ENCODE measurements at places on chromosomes 5 and 9.

DNA sequence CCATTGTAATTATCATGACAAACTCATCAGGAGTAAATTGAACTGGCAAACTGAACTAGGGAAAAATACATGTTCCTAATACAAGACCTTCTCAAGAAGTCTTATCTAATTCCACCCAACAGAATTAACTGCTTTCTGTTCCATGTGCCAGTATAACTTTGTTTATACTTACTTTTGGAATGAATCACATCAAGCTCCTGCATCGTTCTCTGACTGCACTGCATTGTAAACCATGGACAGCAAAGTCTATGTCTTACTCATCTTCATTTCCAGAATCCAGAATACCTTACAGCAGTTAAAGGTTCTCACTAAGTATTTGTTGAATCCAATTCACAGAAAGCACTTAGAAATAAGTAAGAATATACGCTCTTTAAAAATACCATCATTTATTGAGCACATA, 102.8 kb downstream of the PLK2 start:
- DNase-seq = no peak

DNA sequence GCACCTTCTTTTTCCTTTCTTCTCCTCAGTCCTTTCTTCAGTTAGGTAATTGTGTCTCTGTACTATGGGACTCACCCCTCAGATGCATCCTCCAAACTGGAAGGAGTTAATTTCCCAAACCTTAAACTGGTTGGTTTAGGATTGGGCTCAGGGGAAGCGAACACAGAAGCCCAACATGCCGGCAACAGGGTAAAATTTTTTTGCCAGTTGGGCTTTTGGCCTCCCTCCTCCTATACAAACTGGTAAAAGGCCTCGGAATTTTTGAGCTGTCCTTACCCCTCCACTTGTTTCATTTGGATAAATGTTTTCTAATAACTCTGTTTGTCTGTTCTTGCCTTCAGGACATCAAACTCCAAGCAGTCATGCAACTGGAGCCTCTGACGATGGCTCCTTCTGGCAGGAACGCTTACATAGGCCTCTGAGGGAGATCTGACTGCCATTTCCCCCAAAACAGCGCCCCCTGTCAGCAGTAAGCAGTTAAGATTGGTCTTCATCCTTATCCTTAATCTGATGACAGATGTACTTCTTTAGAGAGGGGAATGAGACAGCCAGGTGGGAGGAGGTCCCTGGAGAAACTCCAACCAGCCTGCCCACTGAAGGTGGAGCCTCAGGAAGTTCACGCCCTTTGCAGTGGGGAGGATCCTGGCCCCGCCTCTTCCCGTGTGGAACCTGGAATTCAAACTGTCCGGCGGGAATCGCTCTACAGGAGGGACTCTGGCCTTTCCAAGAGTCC, 57.8 kb upstream of the SPINK5 start:
- no peak for DNase-seq

DNA sequence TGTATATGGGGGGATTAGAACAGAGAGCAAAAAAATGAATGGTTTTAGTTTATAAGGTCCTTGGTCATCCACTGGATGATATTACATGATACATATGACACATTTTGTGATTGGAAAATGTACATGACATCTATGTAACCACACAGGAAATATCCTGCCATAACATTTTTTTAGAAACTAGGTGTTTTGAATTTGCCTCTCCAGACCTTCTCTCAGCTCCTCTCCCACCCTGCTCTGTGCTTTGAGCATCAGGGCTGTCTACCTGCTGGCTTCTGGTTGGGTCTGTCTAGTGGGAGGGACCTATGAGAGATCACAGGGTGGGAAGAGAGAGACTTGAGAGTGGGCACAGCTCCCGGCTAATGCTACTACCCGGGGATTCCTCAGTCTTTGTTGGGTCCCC, 24.4 kb downstream of the AKNA start:
- no peak for DNase-seq

DNA sequence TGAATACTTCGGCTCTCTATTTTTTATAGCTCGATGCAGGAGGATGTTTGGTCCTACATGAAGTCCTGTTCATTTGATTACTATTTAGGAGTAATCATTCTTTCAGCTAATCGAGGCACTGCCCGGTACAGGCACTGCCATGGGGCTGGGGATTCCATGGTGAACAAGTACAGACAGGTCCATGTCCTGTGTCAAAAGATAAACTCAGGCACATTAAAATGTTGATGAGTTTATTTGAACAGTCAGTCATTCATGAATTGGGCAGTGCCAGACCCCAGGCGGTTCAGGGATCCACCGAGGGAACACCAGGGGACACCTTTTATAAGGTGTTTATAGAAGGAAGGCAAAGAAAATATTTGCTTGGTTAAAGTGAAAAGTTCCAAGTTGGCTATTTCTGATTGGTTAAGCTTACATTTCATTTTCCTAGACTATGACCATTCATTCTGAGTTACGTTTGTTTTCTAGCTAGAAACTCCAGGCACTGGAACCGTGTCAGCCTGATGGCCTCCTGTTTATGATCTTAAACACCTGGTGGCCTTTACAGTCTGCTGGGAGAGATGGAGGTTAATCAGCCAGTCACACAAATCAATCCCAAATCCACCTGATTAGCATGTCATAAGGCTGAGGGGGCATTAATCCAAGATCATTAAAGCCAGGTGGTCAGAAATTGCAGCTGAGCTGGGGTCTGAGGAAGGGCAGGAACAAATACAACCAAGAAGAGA, 47.0 kb upstream of the TDRD7 start:
- no peak for DNase-seq

DNA sequence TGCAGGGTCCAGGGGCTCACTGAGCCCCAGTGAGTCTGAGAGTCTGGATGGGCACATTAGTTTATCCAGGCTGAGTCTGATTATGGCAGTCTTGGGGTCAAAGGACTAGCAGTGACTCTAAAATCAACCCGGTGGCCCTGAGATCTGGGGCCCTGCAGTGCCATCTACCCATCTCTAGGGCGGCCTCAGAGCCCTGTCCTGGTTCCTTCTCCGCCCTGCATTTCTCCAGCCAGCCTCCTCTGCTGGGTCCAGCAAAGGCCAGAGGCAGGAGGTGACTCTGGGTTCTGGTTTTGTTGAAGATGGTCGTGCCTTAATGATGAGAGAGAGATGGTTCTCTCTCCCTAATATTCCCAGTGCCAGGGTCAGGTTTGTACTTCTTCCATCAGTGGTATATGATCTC, 15.0 kb downstream of the DCANP1 start:
- DNase-seq = no peak

DNA sequence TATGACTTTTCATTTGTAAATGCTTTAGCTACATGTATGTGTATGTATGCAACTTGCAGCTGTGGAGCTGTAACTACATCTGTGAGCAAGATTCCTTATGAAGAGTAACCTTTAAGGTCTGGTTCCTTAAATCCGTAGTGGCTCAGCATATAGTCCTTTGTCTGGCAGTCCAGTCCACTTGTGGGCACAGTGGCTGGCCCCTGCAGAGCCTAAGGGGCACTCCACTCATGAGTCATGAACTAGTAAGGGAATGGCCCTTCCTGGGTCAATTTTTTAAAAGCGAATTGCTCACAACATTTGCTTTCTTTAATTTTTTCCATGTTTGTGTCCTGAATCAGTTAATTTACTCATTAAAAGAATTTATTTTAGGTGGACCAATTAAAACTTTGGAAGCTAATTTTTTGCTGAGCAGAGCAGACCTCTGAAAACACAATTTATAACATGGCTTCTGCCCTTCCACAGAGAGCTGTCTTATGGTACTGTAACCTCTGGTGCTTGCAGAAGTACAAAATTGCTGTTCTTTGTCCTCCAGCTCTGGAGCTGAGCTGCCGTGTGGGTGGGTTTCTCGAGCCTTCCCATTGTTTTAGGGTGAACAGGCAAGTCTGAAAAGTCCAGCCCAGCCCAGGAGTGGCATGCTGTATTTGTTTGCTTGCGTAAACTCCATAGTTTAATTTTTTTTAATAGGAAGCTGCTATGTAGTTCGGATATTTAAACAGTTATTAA, 110.1 kb downstream of the MVB12B start:
- DNase-seq = no peak

DNA sequence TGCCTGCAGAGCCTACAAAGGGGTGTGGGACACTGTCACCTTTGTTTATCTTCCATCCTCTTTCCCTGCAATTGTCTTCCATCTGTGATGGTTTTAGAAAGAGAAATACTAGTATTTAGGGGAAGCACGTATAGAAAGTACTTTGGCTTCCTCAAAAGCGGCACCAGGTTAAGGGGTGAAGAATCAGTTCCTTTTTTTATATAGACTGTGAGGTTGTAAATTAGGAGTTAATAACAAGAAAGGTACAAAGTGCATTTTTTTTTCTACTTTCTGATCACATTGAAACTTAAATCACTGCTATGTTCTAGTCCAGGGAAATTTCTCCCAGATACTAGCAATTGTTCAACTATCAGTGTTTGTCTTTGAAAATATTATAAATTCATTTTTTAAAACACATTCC, 219.3 kb downstream of the CEMIP2 start:
- DNase-seq = no peak

DNA sequence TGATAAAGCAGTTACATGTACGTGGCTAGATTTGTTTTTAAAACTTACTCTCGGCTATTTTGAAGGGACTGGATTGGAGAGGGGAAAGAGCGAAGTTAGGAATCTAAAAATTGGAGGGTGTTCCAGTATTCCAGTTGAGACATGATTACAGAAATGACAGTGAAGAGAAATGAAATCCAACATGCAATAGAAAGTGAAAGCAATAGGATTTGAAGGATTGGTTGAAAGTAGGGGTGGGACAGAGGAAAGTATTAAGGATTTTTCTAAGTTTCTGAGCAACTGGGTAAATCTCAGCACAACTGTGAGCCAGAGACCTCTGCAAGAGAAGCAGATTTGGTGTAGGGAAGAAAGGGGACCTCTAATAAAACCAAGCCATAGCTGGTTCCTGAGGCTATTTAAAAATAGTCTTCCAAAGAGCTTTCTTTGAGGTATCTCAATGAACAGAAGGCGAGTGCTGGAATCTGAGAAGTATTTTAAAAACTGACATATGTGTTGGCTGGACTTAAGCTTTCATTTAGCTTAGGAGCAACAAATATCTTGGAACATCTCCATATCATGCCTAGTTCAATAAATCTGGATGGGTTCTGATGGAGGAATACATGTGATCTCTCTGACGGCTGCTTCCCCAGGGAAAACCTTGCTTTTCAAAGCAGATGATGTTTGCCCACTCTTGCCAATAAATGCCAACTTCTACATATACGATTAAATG, 110.4 kb upstream of the IFNK start:
- no peak for DNase-seq

DNA sequence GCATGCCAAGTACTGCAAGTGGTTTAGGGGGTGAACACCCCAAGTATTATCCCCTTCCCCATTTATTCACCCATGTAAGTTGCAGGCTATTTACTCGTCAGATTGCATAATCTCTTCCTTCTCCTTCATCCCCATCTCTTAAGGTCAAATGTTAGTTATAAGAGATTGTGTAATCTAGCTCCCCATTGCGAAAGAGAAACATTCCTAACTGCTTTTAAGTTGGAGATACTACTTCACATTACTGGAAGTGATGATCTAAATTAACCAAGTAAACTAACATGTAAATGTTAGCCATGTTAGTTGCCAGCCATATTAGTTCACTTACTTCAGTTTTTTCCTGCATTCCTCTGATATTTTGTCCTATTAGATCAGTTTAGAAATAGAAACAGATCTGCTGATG, 262.3 kb downstream of the TAF11L14 start:
- no peak for DNase-seq

DNA sequence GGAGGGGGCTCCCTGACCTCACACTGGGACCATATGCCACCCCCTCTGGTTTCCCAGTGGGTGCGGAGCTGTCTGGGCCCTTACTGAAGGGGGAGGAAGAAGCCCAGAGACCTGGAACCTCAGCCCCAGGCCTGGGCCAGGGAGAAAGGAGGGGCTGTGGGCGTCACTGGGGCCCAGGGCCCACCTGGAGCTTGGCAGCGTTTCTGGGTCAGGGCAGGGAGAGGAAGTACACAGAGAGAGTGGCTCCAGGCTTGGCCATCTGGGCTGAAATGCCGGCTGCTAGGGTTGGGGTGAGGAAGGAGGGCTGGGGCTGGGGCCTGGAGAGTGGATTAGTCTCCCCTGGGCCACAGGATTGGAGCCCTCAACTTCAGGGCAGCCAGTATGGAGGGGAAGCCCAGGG, 6.4 kb upstream of the DAB2IP start:
- no peak for DNase-seq

DNA sequence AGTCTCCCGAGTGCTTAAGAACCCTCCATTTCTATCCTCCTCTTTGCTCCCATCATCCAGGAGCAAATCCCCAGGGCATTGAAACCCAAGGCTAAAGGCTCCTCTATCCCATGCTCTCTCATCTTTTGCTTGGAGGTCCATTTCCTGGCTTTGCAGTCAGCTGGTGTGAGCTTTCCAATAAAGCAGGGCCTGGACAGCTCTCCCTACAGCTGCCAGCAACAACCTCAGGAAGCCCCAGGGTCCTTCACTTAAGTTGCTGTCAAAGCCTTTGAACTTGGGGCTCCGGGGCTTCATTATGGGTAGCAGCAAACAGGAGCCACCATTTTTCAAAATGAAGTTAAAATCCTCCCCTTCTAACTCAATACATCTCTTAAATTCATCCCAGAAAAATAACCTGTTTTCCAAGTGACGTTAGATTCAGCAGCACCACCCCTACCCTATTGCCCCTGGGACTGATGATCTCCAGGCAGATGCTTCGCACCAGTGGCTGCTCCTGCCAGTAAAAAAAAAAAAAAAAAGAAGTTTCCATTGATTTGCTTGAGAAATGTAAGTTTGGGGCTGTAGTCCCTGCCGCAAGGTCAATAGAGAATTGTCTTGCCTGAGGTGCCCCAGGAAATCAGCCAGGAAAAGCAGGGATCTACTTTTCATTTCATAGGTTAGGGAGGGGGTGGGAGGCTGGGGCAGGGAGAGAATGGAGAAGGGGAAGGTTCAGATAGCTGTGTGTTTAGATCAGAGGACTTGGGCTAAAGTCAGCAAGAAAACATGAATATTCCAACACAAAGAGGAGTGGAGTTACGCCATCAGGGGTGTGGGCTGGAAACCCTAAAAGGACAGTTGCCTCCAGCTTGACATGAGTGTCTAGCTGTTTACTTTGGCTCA, 83.8 kb upstream of the IL6ST start:
- DNase-seq = no peak

DNA sequence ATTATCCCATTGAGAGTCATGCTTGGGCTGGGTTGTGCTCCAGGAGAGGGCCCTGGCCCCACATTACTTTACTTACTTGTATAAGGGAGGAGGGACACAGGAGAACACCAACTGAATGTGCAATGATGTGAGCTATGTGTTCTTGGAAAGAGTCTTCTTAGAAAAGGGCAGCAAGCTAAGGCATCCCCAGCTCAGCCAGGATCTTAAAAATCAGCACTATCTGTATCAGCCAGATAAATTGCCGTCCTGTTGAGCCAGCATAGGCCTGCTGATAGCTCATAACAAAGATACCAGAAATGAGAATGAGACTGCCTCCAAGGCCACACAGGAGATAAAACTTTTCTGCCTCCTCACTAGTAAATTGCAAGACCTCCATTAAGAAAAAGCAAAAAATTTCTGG, 357.5 kb downstream of the CAAP1 start:
- no peak for DNase-seq

DNA sequence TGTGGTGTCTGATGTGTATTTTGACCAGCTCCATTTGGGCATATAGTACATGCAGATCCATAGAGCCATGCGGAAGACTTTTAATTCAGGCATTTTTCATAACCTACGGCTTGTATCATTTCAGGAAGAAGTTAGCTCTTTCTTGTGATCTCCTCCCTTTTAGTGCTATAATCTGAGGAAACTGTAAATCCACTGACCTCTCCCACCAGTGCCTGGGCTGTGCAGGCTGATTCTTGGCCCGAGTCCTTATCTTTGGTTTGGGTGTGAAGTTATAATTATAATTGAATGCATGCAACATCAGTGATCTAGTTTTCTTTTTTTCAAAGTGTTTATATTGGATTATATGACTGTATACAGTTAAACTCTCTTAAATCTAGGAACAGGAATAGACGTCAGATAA, 247.9 kb downstream of the PCSK5 start:
- DNase-seq = no peak
